ENCODE measurements at places on chromosomes 7 and 10.

GRCh38 chr10:72355214-72355555 is 466 bp upstream of the DNAJB12 start:
- no peak for DNase-seq

GRCh38 chr7:22799633-22800032 is 23.0 kb downstream of the TOMM7 start:
- DNase-seq = no peak

DNA sequence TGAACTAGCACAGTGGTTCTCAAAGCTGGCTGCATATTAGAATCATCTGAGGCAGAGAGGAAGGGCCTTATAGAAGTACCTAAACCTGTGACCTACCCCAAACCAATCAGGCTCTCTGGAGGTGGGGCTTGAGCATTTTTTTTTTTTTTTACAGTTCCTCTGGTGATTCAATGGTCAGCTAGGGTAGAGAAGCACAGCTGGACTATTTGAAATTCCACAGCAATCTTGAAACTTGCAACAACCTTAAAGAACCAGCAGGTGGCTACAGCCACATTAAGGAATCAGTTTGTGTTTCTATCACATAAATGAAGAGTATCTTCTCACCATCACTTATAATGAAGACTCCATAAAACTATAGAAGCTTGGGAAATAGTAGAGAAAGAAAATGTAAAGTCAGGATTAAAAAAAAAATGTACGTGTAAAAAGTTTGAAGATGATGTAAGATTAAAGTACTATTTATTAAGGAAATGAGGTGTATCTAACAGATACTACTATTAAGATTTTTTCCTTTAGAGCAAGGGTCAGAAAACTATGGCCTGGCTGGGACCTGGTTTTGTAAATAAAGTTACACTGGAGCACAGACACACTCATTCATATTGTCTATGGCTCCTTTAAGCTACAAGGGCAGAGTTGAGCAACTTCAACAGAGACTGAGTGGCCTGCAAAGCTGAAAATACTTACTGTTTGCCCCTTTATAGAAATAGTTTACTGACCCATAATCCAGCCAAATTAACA is 3.8 kb downstream of the RTKN2 start:
- no peak for DNase-seq

- DNase-seq = no peak
Observed at GRCh38 chr7:143454091-143454680, 10.9 kb downstream of the TAS2R60 start.

DNA sequence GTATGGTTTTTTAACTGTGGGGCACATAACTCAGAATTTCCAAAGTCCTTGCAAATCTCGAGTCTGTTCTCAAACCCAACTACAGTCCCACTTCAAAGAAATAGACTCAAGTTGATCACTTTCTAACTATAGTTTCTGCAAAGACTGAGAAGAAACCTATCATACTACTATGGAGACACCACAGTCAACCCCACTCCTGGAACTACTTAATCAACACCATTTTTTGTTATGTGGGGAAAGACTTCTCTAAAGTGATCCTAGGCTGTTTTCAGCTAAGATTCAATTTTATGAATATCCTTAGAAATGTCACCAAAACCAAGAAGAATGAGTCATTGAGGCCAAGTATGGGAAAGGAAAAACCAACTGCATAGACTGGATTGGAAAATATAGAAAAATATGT is 198.8 kb downstream of the WDR11 start:
- DNase-seq = no peak

DNA sequence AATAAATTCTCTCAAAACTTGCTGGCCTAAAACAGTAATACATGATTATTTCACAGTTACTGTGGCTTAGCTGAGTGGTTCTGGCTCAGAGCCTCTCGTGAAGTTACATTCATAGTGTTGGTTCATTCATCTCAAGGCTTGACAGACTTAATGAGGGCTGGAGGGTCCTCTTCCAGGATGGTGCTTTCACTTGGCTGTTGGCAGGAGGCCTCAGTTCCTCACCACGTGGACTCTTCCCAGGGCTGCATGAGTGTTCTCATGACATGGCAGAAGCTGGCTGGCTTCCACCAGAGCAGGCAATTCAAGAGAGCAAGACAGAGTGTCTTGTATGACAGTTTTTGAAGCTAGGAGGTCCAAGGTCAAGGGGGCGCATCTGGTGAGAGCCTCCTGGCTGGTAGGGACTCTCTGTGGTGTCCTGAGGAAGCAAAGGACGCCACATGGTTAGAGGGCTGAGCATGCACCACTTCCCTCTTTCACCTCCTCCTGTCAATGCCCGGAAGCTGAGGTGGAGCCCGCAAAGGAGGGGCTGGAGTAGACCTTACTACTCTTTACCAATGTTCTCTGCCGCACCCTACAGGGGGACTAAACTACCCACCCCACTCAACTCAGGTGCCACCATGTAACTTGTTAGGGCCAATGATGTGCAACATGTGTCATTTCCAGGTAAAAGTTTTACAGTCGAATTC is 58.2 kb upstream of the YAE1 start:
- DNase-seq = no peak

DNA sequence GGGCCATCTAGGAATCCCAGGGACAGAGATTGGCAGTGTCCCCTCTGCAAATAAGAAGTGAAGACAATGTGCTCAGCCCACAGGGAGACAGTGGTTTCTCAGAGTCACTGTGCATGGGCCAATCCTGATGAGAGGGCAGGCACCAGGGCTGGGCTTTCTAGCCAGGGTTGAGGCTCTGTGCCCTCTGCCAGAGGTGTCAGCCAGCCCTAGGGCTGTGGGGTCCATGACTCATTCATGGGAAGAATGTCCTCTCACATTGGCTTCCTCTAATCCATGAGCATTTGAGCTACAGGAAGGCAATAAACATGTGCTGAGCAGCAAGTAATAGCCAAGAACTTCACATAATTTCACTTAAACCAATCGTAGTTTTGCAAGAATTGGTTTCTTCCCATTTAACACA is 482.0 kb upstream of the MGMT start:
- DNase-seq = peak; percentile 27

GRCh38 chr7:32037650-32038198 is 32.5 kb downstream of the PDE1C start:
- no peak for DNase-seq

DNA sequence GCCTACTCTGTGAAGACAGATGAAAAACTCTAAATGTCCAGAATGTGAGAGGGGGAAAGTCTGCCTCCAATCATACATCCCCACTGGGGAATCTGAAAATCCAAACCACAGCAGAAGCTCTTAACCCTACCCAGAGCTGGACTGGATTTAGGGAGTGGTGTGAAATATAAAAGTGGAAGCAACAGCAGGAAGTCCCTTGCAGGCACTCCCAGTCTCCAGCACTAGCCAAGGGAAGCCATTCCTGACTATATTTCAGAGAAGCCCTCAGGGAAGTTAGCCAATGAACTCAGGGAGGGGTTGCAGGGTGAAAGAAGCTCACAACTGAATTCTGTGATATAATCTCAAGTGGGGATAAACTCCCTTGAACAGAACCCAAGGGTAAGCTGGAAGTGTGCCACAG is 51.5 kb downstream of the CRPPA start:
- DNase-seq = no peak

- peak; percentile 20 for DNase-seq
Observed at GRCh38 chr10:49292565-49293207, 6.3 kb upstream of the C10orf71 start.

DNA sequence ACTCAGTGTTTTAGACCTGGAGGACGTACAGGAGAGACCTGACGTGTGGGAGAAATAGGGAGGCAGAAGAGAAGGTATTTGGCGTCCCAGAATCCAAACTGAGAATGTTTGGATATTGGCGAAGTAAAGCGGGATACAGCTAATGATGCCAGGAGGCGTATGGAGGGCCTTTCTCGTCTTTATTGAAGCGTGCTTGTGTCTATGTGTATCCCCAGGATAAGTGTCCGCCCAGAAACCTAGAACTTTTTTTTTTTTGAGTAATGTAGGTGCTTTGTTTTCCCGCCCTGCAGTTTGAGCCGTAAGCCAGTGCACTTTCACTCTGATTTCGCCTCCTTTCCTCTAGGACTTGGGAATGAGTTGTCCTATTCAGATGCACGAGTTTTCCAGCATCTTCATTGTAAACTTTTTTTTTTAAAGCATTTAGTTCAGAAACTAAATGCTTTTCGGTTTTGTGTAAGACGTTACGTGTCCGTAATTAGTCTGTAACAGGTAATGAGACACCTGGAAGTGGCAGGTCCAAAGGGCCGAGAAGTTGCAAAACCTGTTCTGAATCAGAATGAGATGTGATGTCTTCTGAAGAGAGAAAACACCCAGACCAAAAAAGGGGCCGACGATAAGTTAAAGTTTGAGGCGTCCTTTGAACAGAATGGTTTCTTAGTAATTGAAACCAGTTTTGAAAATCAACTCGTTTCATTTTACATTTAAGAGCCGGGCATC is 746 bp downstream of the ARL5B start:
- no peak for DNase-seq

DNA sequence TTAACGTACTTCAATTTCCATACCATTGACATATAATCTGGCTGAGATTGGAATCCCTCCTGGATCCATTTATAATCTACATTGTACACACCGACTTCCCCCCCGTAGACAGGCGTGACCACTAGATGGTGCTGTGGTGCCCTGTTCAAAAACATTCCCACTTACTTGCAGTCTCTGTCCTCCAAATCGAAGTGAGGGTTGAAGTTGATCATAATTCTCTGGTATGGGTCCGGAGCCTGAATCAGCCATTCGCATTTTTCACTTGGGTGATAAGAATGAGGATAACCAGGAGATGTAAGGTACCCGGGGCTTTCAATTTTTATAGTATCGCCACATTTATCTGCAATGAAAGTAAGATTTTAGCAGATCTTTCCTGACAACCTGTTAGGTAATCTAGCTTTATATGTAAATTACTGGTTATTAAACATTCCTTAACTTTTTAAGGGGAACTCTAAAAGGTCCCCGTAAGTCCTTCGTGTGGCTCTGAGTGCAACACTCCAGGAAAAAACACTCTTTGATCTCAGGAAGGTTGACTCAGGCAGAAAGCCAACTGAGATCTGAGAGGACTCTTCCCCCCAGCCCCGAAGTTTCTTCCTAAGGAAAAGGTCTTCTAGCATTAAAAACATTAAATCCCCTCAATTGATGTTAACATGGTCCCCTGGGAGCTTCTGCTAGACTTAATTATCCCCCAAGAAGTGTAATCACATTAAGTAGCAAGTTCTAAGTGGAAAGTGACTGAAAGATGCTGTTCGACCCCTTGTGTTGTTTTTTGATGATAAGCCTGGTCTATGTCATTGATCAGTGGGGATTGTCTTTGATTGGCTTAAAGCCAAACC is 3.7 kb downstream of the NRP1 start:
- peak; percentile 91 for DNase-seq
